ENCODE measurements at places on chromosomes 4 and X.

- DNase-seq, result no peak
Observed at GRCh38 chr4:27005905-27006590, 145.4 kb downstream of the STIM2 start.

GRCh38 chr4:176189891-176190795 lies 5.2 kb downstream of the SPATA4 start:
- peak; percentile 44 for DNase-seq

GRCh38 chr4:122249357-122249756 lies 97.2 kb downstream of the BLTP1 start:
- DNase-seq, result no peak

DNA sequence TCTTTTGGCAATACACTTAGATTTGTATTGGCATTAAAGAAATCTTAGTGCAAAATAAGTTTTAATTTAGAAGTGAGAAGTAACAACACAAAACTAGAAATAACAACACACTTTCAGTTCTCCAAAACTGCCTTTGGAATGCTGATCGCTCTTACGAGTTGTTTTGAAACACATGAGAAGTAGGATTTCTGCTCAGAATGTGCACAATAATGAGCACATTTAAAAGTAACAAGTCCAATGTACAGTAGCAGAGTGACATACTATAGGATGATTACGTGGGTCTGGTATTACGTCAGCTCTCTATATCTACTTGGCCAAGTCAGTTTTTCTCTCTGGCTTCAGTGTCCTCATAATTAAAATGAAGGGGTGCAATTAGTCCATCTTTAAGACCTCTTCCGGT lies 164.8 kb downstream of the CHM start:
- no peak for DNase-seq

DNA sequence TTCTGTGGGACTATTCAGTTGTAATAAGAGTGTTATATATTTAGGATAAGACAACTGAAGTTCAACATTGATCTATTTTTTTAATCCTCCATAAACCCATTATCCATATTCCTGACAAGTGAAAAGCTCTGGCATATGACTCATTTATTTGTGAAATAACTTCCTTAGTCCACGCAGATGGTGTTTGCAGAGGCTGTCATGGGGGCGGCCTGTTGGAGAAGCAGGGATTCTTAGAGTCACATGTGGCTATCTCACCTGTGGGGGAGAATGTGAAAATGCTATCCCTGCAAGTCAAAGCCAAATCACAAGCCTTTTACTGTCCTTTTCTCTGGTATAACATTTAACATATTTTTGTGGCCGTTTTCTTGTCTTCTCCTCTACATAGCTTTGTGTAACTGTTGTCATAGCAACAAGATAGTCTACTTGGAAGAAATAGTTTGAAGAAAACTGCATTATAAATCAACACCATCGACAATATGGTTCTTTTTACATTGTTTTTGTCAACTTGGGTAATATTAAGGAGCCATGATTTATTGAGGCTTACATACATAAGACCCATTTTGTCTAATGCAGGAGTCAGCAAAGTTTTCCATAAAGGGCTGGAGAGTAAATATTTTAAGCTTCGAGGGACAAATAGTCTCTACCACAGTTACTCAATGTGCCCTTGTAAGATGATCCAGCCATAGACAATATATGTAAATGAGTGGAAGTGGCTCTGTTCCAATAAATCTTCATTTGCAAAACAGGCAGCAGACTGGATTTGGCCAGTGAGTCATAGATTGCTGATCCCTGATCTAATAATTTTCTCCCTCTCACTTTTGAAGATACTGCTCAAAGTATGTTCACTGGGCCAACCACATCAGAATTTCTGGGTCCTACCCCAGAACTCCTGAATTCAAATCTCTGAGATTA lies 395.0 kb downstream of the DTHD1 start:
- no peak for DNase-seq

DNA sequence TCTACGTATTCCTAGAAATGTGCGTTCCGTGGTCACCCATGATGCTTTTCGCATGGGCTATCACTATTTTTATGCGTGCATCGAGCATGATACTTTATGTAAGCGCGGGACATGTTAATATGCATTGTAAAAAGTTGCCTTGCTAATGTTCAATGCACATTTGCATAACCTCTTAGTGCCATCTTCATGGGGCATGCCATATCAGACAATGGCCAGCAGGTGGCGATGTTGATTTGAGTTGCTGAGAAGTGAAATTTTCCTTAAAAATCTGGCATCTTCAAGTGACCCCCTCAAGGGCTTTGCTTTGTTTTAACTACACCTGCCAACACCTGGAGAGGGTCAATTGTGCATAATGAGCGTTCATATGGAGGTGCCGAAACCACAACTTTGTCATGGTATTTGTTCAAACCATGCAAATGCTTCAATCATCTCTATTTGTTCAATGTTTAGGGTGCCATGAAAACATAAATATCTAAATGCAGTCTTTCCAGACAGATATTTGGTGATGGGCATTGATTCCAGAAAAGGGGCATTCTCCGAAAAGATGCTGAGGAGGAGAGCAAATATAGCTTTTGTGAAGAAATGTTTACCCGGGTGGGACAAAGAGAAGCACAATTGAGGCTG lies 833.9 kb upstream of the PRKX start:
- peak; percentile 17 for DNase-seq

- DNase-seq, result peak; percentile 9
Observed at GRCh38 chr4:183333983-183334382, 11.8 kb upstream of the CLDN24 start.

- no peak for DNase-seq
Observed at GRCh38 chr4:140642674-140643437, 74.1 kb upstream of the UCP1 start.

DNA sequence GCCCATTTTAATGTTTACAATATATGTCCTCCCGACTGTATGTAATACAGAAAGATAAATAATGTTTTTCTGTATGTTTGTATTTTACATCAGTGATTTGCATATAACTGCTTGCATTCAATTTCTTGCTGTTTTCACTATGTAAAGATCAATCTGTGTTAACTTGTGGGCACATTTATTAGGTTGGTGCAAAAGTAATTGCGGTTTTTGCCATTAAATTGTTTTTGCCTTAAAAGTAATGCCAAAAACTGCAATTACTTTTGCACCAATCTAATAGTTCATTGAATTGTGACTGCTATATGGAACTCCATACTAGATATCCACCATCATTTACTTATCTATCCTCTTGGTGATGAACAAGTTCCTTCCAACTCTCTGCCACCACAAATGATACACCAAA lies 73.9 kb upstream of the SRD5A3 start:
- no peak for DNase-seq

- peak; percentile 88 for DNase-seq
Observed at GRCh38 chr4:169410839-169411770, 140.3 kb upstream of the SH3RF1 start.

DNA sequence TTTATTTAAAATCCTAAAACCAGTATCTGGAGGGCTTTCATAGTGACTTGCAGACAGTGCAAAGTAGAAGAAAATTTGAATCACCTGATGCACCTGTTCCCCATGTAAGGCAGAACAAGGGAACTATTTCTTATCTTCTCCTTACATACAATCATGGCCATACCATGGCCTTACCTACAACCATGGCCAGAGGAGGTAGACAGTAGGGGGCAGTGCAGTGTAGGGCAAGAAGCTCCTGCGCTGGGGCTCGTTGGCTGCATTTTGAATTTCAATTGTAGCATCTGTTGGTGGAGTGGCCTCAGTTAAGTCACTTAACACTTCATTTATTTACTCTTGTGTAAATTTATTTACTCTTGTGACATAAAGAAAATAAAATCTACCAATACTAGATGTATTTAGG lies 33.0 kb downstream of the GALNTL6 start:
- peak; percentile 64 for DNase-seq

GRCh38 chrX:1451251-1451660 lies 1.5 kb downstream of the ASMTL start:
- DNase-seq, result no peak

- no peak for DNase-seq
Observed at GRCh38 chrX:103423955-103424638, 47.8 kb downstream of the BEX3 start.

- no peak for DNase-seq
Observed at GRCh38 chrX:30674799-30675198, 21.6 kb downstream of the GK start.

GRCh38 chr4:11412211-11412610 lies 16.5 kb downstream of the HS3ST1 start:
- no peak for DNase-seq

- no peak for DNase-seq
Observed at GRCh38 chrX:107726816-107727534, 48.6 kb downstream of the TSC22D3 start.

DNA sequence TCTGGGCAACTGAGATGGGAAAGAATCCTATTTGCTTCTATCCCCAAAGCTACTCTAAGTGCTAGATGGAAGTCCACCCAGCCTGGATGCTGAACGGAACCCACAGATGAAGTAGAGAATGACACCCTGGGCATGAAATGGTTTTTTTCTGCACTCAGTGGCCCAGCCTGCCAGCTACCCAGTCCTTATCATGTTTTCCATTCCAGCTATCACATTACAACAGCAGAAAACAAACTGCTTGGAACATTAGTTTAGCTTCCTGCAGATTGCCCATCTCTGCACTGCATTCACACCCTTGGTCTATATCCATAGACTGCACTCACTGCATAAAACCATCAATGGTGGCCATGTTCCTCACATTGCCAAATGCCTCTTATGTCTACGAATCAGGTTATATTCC lies 79.1 kb downstream of the NYX start:
- no peak for DNase-seq

GRCh38 chrX:110965409-110966090 lies 130.4 kb upstream of the PAK3 start:
- no peak for DNase-seq

DNA sequence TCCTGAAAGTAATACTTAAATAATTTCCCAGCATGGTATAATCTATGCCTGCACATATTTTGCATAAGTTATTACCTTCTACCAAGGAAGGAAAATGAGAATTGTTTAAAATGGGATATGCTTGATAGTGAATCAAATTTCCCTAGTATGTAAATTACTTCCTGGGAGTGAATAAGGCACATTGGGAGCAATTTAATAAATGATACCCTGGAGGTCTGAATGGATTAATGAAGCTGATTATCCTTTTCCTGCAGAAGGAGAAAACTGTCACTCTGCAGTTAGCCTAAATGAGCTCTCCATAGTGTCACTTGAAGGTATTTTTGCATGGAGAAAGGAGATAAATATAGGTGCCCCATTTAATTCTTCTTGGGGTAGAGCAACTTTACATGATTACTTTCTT lies 2212.0 kb downstream of the PCDH7 start:
- no peak for DNase-seq

DNA sequence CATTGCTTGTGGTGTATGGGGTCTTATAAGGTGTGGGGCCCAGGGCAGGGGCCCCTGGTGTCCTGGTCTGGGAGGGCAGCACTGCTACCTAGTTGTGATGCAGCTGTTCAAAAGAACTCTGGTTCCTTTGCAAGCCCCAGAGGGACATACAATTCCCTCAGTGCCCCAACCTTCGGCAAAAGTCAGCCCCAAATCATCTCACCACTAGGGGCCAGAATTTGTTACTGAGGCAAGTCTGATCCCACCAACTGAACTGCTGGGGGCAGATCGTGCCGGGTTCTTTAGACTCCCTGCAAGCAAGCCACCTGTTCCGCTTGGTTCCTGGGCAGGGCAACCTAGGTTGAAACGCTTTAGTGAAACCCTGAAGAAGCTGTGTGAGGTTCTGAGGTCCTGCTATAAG lies 180.1 kb upstream of the S100G start:
- no peak for DNase-seq

DNA sequence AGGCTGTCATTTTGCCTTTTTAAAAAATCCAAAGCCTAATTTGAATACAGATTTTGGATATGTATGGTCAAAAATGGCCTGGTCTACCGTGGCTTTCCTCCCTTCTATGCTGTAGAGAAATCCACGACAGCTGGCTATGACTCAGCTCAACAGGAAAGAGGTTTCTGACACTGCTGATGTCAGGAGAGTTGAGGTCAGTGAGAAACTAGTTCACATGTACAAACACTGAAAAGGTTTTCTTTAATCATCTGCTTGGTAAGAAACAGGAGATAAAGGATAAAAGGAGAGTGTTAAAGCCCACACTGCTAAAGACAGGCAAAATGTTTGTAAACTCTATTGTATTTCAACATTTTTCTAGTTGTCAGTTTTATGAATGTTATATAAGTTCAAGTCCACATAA lies 113.9 kb downstream of the NYX start:
- peak; percentile 73 for DNase-seq

GRCh38 chr4:145453163-145453520 lies 28.5 kb upstream of the SMAD1 start:
- DNase-seq, result no peak

DNA sequence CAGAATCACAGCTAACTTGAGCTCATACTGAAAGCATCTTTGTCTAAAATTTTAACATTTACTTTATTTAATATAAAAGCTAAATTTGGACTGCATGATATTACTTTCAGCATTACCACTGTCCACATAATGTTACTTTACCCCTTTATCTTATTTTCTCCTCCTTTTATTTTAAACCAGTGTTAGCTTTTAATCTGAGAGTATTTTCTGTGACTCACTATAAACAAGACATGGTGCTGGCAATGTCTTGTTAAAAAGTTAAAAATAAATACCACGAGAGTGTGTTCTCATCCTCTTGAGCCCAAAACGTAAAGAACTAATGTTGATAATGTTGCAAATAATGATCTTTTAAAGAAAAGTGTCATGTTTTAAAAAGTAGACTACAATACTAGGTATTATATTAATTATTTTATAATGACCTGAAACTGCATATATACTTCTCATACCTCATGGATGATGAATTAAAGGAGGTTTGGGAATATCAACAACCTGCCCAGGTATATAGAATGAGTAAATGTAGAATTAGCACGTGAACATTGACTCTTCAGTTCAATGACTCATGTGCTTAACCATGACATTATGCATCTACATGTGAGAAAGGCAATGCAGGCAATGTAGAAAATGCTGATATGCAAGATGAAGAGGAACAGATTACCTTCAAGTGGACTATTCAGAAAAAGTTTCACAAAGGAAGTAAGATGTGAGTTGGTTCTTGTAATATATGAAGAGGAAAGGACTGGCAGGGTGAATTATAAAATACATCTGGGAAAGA lies 454.1 kb upstream of the ADGRL3 start:
- DNase-seq, result no peak

GRCh38 chr4:89469930-89470375 lies 162.4 kb upstream of the GPRIN3 start:
- DNase-seq, result peak; percentile 72

DNA sequence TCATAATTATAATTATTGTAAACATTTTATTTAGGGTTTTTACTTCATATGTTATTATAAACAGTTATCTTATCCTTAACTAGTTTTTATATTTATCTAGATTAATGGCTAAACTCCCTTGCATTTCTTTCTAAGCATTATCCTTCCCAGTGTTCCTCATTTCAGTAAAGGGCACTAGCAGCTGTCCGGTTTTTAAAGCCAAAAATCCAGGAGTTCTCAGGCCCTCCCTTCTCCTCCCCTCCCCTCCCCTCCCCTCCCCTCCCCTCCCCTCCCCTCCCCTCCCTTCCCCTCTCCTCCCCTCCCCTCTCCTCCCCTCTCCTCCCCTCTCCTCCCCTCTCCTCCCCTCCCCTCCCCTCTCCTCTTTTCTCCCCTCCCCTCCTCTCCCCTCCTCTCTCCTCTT lies 58.9 kb downstream of the FBXO8 start:
- no peak for DNase-seq

- no peak for DNase-seq
Observed at GRCh38 chr4:2256156-2256731, 5.7 kb downstream of the MXD4 start.

Measured in fibroblast of skin of scalp (primary cell).